Smooth muscle cell of the pulmonary artery (primary cell): ENCODE measurements at places on chromosomes 1 and 21. TPM values are rescaled to one million over a fixed set of nuclear protein-coding genes. Genes with fewer than 3 reads are reported as not detected.

The PLA2G2D gene
- total RNA-seq = not detected in 2 replicates

The SLC1A7 gene
- total RNA-seq = 0.52 and 1.1 TPM in 2 replicates

The ACKR1 gene
- total RNA-seq = not detected in 2 replicates

The FCMR gene
- total RNA-seq = 0.13 TPM in 1 of 2 replicates, not detected in the other

The CHD1L gene
- 34.3 and 46.3 TPM in 2 replicates for total RNA-seq

The ITGB3BP gene
- total RNA-seq = 16.1 and 17.7 TPM in 2 replicates

The TMEM52 gene
- 0.20 and 0.43 TPM in 2 replicates for total RNA-seq

The TMPRSS15 gene
- total RNA-seq = not detected in 2 replicates

The THEM5 gene
- not detected in 2 replicates for total RNA-seq

The GPN2 gene
- 14.3 and 15.6 TPM in 2 replicates for total RNA-seq

The CD101 gene
- 0.36 and 0.59 TPM in 2 replicates for total RNA-seq

The HAO2 gene
- not detected in 2 replicates for total RNA-seq

The KCNK1 gene
- 2.0 and 9.2 TPM in 2 replicates for total RNA-seq

The TAF5L gene
- 14.8 and 16.8 TPM in 2 replicates for total RNA-seq

The NUDT17 gene
- total RNA-seq = 1.4 and 2.9 TPM in 2 replicates

The TRIM67 gene
- total RNA-seq = 0.03 and 0.39 TPM in 2 replicates

The COL16A1 gene
- 90.8 and 97.8 TPM in 2 replicates for total RNA-seq

The CALML6 gene
- total RNA-seq = 0.46 and 0.66 TPM in 2 replicates

The RORC gene
- 0.03 TPM in 1 of 2 replicates, not detected in the other for total RNA-seq

The GCSAML gene
- total RNA-seq = 0.13 TPM in 1 of 2 replicates, not detected in the other

The WDR64 gene
- not detected in 2 replicates for total RNA-seq

The FCN3 gene
- total RNA-seq = not detected in 2 replicates

The HMGCS2 gene
- not detected in 2 replicates for total RNA-seq

The TCHHL1 gene
- total RNA-seq = not detected in 2 replicates

The TNNT2 gene
- total RNA-seq = under 0.01 TPM in 1 of 2 replicates, not detected in the other

The ITGB2 gene
- 0.46 and 1.7 TPM in 2 replicates for total RNA-seq

The FCRL6 gene
- not detected in 2 replicates for total RNA-seq

The CDCA8 gene
- 1.7 and 3.7 TPM in 2 replicates for total RNA-seq

The CLCA4 gene
- total RNA-seq = not detected in 2 replicates
